Pancreas (tissue), 10 donors: ENCODE measurements at places on chromosomes 6 and 20.

DNA sequence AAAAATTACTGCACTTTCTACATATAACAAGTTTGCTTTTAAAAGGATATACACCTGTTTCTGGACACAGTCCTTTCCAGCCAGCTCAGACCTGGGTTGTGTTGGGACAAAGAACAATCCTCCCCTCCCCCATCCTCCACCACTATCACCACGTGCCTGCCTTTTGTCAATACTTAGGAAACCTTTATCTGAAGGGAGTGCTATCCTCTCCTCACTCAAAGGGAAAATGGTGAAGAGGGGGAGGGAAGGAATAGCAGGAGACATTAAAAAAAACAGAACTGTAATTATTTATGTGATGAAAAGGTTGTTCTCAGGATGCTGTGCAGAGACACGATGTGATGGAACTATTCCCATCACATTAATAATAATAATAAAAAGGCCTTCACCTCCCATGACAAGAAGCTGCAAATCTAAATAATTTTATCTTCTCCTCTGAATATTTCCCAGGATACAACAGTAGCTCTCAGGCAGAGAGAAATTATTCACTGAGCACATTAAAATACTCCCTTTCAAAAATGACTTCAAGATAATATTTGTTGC is 105.5 kb downstream of the NRSN1 start:
- no peak for DNase-seq

- DNase-seq, result no peak
Measured at GRCh38 chr6:136192902-136193301, 57.2 kb downstream of the MTFR2 start.

DNA sequence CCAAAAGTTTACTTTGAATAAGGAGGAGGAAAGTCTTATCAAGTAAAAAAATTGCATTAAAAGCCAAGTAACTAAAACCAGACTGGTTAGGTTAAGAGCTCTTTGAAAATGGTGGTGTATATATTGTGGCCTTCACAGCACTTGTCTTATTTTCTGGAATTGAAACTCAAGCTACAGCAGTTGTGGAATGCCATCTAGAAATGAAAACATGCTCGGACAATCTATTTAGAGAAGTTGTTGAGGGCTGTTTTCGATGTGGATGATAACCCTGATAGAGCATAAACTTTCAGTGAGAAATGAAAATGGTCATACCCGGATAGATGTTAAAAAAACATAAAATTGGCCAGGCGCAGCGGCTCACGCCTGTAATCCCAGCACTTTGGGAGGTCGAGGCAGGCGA is 47.0 kb downstream of the ARID1B start:
- DNase-seq, result no peak

GRCh38 chr6:130632277-130632676 is 194.9 kb upstream of the SMLR1 start:
- no peak for DNase-seq

DNA sequence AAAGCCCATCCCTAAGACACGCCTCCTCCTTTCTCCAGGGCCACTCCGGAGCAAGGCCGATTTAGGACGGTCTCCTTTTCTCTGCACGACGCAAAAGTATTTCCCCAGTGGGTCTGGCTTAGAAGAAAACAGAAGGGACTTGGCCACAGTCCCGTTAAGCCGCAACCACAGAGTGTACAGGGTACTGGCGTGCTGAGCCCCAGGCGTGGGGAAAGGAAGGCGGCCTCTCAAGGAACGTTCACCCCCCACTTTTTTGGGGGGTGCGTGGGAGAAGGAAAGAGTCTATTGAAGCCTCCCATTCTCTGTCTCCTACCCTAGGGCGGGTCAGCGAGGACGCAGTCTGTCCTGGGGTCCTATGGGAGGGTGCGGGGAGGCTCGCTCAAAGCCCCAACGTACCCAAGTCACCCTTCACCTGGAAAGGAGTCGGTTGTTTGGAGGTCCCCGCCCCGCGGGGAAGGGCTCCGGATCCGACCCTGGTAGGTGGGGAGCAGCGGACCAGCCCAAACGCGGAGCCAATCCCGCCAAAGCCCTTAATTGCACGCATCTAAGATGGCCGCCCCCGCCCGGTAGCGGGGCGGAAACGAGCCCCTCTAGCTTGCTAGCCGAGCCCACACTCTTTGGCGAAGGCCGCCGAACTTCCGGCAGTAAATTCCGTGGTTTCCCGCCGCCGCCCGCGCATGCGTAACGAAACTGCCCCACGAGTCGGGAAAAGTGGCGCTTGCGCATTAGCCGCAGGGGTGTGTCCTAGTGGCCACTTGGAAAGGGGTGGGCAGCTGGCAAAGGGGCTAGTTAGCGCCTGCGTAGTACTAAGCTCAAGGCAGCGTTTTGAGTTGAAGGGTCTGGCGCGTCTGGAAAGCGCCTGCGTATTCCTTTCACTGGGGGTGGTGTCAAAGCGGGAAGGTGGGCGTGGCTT is at the start of gene OARD1:
OARD1 (minus strand) TSS at position 434 of the 913 bp plus-strand sequence. CDS start 722 bp downstream, outside the sequence.
- DNase-seq, result peak; percentile 100

DNA sequence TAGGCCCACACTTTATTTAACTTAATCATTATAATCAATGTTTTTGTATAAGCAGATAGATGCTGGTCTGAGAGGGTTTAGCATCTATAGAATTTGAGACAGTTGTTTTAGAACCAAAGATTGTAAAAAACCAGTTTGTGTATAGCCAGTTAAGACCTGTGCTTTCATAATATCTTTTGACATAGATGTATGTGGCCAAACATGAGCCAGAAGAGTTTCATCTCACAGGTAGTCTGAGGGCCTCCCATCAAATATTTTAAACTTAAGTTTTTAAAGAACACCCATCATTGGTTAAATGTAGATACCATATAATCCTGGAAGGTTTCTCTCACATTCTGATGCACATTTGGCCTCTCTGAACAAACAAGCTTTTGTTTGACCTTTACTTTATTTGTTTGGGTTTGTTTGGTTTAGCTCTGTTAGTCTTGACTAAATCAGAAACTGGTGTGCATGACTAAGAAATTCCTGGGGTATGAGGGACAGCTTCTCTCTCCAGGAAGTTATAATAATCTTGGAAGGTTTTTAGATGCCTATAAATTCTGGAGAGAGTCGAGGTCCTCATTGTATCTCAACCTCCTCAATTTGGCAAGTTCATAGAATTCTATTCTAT is 58.0 kb upstream of the TMEM200A start:
- DNase-seq, result no peak

DNA sequence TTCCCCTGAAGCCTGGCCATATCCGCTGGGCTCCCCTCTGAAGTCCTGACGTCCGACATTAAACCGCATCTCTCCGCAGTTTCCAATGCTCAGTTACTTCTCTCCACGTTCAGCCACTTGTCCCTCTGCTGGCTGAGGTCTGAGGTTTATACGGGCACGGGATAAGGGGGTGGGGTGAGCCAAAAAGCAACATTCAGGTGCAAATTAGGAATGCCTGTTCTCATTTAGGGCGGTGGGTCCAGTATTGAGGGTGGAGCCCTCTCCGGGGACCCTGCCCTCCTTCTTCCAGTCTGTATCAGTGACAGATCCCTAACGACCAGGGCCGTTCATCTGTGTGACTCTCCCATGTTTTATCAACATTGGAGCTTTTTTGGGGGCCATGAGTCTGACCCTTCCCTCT is 1454.4 kb downstream of the HACE1 start:
- DNase-seq, result no peak

- no peak for DNase-seq
Measured at GRCh38 chr6:37549154-37549553, 49.5 kb upstream of the CCDC167 start.

- DNase-seq, result no peak
Measured at GRCh38 chr6:112307707-112308106, 39.4 kb upstream of the RFPL4B start.

DNA sequence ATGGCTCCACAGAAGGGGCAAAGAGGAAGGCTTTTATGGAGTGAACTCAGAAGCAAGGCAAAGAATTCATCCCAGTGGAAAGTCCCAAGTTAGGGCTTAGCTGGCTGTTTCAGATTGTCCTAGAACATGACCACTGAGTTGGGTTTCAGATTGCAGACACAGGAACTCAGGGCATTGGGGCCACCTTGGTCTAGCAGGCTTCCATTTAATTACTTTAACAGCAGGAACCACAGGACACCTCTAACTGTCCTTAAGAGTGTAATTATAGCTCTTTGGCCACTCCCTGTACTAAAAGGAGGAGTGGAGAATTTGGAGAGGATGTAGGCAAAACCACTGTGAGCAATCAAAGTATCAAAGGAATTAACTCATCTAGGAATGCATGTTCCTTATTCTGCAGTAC is 150.6 kb upstream of the AGPAT4 start:
- no peak for DNase-seq

GRCh38 chr6:109738255-109738654 is 47.2 kb downstream of the FIG4 start:
- DNase-seq, result no peak

GRCh38 chr20:15296422-15296821 is 959.0 kb upstream of the FLRT3 start:
- DNase-seq, result no peak

DNA sequence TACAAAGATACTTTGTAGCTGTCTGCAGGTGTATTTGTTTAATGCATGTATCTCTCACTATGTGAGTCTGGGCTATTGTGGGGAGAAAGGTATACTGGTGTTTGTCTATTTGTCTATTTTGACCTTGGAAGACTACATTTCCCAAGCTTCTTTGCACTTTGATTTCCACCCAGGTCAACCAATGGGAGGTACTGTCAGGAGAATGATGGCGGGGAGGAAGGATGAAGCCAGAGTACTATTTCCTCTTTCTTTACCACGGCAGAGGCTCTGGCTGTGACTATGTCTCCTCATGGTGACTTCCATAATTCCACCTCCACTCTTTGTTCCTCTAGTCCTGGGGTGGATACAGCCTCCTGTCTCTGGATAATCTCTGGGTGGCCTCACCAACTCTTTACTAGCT is 23.1 kb downstream of the LBP start:
- no peak for DNase-seq

- no peak for DNase-seq
Measured at GRCh38 chr6:114955363-114955762, 612.5 kb upstream of the HS3ST5 start.

GRCh38 chr6:8478418-8478817 is 43.1 kb upstream of the SLC35B3 start:
- no peak for DNase-seq

GRCh38 chr6:82511546-82511945 is 147.9 kb downstream of the TPBG start:
- no peak for DNase-seq

GRCh38 chr6:163764565-163764964 is 350.0 kb downstream of the QKI start:
- no peak for DNase-seq

DNA sequence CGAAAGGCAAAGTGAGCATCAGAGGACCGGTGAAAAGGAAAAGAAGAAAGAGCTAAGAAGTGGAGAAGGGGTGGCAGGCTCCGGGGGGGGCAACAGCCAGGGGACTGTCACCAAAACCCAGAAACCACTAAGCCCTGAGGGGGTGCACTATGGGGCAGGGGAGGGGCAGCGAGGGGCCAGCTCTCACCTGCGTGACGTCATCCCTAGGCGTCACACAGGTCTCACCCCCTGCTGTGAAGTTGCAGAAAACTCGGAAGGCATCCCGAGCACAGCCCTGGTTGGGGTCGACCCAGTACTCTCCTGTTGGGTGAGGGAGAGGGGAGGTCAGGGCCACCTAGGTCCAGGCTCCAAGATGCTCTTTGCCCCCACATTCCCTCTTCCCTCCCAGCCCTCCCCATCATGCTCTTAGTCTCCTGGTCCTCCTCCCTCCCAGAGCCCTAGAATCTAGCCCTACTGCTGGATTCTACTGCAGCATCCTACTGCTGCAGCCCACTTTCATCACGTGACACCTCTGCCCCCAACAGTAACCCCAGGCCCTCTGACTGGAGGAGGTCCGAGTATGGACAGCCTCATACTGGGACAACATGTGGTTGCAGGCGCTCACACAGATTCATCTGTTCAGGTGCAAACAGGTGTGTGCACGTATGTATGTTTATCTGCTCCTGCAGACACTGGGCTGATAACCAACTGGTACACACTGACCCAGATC is 27.4 kb downstream of the COL11A2 start:
- DNase-seq, result no peak

DNA sequence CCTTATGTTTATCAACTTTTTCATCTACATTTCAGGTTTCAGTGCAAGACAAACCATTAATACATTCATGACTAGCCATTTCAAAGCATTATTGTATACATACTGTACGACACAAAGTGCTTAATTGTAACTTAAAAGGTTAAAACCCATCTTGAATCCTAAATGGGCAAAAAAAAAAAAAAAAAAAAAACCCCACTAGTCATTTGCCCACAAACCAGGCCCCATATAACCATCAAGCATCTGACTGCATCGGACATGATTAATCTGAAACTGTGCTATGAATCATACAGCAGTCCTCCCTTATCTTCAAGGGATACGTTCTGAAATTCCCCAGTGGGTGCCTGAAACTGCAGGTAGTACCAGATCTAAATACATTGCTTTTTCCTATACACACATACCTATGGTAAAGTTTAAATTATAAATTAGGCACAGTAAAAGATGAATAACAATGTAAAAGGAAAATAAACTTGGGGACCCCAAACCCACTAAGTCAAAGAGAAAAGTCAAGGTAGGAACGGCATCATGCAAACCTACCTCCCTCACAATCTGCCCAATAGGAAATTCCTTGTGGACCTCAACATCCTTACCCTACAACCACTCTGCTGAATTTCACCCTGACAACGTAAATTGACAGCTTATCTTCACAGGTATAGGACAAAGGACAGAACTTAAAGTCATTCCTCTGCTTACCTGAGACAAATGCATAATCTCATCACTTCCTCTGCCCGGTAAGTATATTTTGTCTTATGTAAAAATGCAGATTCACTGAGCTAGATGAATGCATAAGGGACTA is 14.3 kb downstream of the B4GALT5 start:
- DNase-seq, result no peak

- no peak for DNase-seq
Measured at GRCh38 chr6:84282550-84282949, 55.1 kb upstream of the CEP162 start.

GRCh38 chr6:117195728-117196127 is 69.6 kb upstream of the VGLL2 start:
- DNase-seq, result no peak

DNA sequence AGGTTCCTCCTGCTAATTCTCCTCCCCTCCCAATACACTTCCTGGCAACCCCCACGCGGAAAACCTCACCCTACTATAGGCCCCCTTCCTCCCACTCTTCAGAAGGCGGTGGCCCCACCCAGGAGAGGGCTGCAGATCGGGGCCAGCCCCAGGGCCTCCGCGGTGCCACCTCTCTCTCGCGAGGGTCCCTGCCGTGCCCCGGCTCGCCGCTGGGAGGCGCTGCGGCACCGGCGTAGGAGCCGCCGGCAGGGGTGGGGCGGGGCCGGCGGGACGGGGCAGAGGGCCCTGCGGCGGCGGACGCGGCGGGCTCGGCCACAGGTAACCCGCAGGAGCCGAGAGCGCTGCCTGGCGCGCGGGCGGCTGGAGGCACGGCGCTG is at the start of gene ANKRD6:
ANKRD6 (plus strand) TSS at position 278 of the 377 bp plus-strand sequence. CDS start 133,825 bp downstream, outside the sequence.
- peak; percentile 89 for DNase-seq

DNA sequence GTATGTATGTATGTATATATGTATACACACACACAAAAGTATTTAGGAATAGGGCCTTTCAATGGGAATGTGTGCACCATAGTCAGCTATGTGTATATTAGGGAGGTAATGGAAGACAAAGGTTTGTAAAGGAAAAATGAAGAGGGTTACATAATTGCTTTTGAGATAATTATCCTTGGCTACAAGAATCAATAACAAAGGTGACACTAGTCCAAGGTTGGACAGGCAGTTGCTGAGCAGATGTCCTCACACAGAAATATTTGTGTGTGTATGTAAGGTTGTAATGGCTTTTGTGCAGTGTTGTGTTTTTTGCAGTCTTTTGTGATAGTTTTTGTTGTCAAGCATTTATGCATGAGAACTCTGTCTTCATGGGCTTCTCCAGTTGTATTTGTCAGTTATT is 157.9 kb upstream of the MARCKS start:
- DNase-seq, result no peak
